ENCODE measurements at places on chromosomes 6 and 20. TPM values are rescaled to one million over a fixed set of nuclear protein-coding genes. Genes with fewer than 3 reads are reported as not detected.

- no peak for ATAC-seq
Measured at GRCh38 chr6:157983406-157984119, 1.9 kb downstream of the SYNJ2 start.

Gene SLC17A3
- total RNA-seq, result not detected

- ATAC-seq, result no peak
Measured at GRCh38 chr6:8619853-8620252, 184.5 kb upstream of the SLC35B3 start.

DNA sequence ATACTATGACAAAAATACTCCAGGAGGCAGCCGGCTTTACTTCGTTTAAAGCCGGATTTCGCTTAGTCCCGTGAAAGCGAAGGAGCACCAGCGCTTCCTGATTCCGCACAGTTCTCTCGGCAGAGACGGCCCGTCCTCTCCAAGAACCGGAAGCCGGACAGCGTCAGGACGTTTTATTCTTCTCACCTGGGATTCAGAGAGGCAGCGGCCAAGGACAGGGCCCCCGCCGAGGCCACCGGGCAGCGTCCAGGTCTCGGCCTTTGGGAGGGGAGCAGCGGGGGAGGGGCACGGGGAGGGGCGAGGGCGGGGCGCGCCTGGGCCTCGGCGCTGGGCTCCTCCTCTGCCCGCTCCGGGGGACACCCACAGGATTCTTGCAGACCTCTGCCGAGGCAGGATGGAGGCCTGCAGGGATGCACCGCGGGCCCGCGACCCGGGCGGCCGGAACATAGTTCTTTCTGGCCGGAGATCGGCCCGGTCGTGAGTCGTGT, 2.8 kb upstream of the DIDO1 start:
- peak; percentile 29 for ATAC-seq

GRCh38 chr6:111417181-111417585, 65.8 kb downstream of the REV3L start:
- no peak for ATAC-seq

DNA sequence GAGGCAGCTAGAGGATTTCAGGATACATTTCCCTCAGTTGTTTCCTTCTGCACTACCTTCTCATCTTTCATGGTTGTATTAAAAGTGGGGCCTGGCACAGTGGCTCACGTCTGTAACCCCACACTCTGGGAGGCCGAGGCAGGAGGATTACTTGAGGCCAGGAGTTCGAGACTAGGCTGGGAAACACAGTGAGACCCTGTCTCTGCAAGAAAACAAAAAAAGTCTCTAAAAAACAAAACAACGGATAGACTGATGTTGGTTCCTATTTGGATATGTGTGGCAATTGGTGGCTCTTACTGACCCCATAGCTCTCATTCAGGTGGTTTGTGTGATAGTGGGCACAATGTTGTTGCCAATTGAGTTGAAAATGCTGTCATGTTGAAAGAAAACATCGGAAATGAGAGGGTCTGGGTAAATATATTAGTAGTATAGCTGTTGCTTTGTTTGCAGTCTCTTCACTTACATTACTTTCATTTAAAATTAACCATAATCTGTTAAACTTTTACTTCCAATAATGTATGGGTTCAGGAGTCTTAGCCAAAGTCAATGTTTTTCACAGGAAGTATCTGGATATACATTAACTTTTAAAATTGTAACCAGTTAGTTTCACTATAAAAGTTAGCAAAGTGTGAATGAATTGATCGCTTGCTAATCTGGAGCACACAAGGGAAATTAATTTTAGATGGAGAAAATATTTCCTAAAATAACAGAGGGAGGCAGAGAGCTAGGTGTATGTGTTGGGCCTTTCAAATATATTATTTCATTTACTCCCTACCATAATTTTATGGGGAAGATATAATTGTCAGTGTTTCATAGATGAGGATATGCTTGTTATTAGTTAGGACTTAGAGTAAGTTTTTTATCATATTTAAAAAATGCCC, 31.1 kb downstream of the UTRN start:
- no peak for ATAC-seq

Gene THBS2
- total RNA-seq, result 50.0 TPM

DNA sequence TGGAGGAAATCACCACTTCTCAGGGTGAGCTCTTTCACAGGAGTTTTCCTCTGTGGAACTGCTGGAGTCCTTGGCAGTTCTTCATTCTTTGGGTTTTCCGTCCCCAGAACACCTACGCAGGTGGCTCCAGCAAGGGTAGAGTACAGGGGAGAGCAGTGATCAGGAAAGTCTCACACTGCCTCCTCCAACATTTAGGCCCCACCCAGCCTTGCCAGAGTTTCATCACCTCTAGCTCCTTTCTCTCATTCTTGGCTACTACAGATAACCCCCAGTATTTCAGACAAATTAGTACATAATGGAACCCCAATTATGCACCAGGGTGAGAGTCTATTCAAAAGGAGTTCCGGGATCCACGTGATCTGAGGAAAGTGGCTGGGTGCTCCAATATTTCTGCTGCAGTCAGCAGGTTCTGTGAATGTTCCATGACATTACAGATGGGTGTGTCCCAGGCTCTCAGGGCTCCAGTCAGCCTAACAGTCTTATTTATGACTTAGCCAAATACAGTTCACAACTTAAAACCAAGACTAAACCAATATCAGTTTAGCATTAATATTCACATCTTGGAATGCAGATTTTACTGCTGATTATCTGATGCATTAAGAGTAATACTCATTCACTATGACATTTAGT, 44.6 kb downstream of the GPR63 start:
- ATAC-seq, result no peak

DNA sequence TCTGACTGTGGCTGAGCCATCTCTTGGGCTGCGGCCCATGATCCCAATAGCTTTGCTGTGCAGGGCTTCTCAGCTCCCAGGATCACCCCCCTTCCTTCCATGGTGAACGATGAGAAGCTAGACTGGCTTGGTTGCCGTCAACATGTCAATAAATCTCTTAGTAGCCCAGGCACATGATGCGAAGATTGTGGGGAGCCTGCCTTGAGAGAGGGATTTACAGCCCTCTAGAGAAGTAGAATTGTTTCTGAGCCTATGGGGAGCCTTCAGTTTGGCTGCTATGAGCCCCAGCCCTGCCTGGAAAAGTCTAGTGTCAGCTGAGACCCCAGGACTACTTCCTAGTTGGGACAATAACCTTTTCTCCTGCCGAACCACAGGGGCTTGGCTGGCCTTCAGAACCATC, 3.3 kb upstream of the PIGT start:
- no peak for ATAC-seq

Gene DPPA5
- not detected for total RNA-seq

Gene DYNLT2
- 0.84 TPM for total RNA-seq

DNA sequence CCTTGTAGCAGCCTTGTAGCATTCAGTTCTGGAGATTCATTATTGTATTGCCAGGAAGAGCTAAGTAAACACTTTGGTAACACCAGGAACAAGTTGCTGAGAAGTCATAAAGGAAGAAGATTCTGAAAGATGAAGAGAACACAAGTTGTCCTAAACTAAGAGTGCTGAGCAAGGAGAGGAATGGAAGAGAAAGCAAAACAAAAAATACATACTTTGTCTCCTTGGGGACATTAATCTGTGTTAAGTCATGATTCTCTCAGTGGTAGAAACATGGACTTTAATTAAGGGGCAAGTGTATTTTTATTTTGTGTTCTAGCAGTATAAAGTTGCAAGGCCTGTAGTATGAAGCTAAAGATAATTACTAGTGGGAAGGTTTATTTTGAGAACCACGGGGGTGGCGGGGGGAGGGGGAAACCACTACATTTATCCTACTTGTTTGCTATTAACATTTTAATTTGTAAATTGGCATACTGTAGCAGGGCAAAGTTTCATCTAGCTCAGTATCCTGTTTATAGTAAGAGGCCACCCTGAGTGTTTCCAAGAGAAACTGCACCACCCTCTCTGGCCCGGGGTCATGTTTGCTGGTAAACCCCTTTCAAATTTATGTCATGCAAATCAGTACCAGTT, 463.0 kb downstream of the CDKAL1 start:
- no peak for ATAC-seq

DNA sequence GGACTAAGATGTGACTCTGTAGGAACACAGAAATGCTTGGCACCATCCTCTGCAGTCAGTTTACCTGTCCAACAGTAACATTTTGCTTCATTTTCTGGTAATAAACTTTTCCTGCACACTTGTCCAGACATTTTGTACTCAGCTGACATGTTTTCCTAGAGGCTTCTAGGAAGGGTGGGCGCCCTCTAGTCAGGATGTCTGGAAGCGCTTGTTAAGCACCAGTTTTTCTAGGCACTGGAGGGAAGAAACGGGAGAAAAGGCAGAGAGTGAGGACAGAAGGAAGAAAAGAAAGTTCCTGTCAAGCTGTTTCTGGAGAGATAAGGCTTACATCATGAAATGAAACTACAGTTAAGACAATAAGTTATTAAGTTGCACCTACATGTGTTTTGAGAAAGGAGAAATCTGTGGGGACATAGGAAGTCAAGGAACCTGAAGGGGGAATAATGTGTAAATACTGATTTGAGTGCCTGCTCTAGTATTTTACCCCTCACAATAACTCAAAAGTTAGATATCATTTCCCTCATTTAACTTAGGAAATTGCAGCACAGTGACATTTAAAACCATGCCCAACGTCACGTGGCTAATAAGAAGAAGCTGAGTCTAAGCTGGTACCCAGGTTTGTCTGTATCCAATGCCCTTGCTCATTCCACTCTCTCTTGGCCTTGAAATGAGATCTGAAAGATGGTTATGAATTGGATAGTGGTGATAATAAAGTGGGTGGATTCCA, 42.7 kb upstream of the TNFRSF21 start:
- no peak for ATAC-seq

GRCh38 chr6:168105813-168106632, 27.0 kb upstream of the FRMD1 start:
- ATAC-seq, result peak; percentile 40

Gene C6orf58
- total RNA-seq, result not detected

Gene SLC29A1
- total RNA-seq, result 12.8 TPM

Gene CSE1L
- total RNA-seq, result 62.2 TPM

Gene SLC32A1
- total RNA-seq, result not detected

All from esophagus mucosa (tissue), 1 donor.